Mucosa of gallbladder (tissue), 1 donor: ENCODE measurements at places on chromosomes 6 and 20. TPM values are rescaled to one million over a fixed set of nuclear protein-coding genes. Genes with fewer than 3 reads are reported as not detected.

GRCh38 chr20:8309634-8310033 lies 177.6 kb downstream of the PLCB1 start:
- no peak for DNase-seq

DNA sequence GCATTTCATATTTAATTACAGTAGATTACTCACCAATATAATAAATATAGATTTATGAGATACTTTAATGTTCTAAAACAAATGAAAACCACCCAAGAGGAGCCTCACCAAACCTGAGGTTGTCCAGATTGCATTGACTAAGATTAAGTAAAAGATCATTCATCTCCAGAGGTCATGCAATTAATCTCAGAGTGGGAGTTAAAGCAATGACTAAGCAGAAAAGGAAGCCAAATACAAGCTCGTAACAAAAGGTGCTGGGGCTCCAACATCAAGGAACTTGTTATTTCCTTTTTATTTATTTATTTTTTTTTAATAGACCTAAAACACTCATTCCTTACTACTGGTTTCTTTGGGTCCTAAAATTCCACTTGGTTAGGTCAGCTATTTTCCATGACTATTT lies 57.7 kb downstream of the RSPO3 start:
- DNase-seq = no peak

GRCh38 chr20:10501402-10501801 lies 66.3 kb downstream of the SLX4IP start:
- no peak for DNase-seq

DNA sequence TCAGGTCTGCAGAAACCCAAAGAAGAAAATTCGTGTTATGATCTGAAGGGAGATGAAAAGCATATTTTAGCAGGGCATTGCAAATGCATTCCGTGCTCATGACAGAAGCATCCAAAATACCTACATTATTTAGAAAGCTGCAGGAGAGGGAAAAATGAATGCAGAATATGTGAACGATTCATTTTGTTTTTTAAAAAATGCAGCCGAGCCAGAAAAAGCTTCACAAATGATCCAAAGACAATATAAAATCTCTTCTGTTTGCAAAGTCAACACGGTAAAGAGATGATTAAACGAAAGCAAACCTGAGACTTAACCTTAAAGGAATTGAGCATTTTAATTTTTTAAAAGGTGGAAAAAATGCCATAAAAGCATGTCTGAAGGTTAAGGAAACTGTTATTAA lies 136.1 kb upstream of the SULF2 start:
- DNase-seq = no peak

DNA sequence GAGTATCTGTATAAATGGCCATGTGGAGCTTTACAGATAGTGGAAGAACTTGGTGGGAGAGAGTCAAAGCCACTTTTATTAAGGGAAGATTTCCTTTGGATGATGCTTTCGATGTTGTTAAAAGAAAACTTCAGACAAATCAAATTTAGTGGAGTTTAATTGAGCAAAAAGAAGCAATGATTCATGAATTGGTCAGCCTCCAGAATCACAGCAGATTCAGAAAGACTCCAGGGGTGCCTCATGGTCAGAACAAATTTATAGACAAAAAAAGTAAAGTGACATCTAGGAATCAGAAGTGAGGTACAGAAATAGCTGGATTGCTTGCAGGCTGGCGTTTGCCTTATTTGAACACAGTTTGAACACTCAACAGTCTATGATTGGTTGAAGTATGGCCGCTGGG lies 5.3 kb upstream of the CGA start:
- DNase-seq = no peak

GRCh38 chr6:37851997-37852524 lies 32.5 kb downstream of the ZFAND3 start:
- DNase-seq = no peak

DNA sequence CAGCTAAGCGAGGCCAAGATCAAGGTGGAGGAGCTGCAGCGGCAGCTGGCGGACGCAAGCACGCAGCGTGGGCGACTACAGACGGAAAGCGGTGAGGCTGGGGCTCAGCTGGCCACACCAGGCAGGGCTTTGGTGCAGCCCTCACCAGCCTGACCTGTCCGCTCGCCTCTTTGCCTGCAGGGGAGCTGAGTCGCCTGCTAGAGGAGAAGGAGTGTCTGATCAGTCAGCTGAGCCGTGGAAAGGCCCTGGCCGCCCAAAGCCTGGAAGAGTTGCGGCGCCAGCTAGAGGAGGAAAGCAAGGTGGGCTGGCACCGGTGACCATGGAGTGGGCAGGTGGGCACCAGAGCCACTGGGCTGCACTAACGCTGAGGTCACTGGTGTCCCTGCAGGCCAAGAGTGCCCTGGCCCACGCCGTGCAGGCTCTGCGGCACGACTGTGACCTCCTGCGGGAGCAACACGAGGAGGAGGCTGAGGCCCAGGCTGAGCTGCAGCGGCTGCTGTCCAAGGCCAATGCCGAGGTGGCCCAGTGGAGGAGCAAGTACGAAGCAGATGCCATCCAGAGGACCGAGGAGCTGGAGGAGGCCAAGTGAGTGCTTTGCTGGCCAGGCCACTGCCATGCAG lies 42.8 kb downstream of the MYH7B start:
- no peak for DNase-seq

DNA sequence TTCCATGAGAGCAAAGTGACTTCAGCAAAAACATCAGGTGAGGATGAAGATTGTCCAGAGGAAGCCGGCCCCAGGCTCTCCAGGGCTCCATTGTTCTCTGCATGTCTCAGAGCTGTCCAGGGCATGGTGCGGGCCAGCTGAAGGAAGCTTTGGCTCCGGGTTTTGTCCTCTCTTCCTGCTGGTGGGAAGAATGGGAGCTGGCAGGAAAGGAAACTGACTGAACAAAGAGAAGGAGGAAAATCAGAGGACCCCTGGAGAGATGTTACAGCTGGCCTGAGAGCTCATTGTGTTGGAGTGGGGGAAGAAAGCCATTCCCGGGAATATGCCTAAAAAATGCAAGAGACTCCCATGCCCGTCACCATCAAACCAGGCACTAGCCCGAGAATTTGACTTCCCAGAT lies 27.1 kb downstream of the PRND start:
- DNase-seq = no peak

DNA sequence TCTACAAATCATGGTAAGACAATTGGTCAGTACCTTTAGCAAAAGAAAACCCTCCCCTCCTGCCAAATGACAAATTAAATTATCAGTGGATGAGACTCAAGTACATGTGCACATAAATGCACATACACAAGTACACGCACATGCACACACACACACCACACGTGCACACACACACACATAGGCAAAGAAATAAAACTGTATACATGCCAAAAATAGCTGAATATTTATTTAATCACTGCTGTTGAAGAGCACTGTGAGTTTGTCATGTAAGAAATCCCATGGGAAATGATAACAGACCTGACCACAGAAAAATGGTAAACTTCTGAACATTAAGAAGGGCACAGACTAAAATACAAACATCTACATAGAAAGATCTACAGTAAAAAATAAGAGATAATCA lies 46.6 kb upstream of the TNFAIP3 start:
- no peak for DNase-seq

Gene MARCKS
- 114 TPM for total RNA-seq

Gene CCDC170
- total RNA-seq = 0.69 TPM

Gene ZNF334
- 7.7 TPM for total RNA-seq

Gene TPBG
- 23.5 TPM for total RNA-seq

Gene CRISP2
- 9.8 TPM for total RNA-seq

Gene BCKDHB
- total RNA-seq = 20.9 TPM

Gene OR12D3
- not detected for total RNA-seq

Gene POM121L2
- not detected for total RNA-seq
